ENCODE measurements at places on chromosomes 7 and 10.

GRCh38 chr7:150964593-150965111, 13.5 kb downstream of the KCNH2 start:
- DNase-seq, result no peak

DNA sequence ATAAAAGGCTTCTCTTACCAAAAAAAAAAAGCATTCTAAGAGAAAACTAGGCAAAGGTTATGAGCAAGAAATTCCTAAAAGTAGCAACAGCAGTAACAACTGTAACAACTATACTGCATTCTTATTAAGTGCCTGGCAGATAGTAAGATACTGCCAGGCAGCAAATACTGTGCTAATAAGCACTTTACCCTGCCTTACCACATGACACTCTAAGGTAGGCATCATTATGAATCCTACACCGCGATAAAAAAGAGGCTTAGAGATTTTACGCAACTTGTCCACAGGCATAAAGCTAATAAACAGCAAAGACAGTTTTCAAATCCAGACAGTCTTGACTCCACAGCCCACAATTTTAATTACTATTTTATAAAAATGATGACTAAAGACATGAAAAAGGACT, 83.2 kb downstream of the USP6NL start:
- no peak for DNase-seq

DNA sequence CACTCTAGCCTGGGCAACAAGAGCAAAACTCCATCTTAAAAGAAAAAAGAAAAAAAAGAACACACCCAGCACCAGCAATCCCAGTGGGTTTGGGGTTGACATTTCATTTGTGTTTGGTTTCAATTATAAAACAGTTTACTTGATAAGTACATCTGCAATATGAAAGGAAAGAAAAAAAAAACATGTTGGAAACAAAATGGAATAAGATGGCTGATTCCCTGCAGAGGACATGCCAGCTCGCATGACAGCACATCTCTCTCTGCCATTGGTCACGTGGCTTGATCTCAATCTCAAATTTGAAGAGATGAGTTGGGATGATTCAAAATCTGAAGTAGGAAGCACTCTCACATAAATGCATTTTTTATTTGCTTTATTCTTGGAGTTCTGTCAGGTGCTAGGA, 28.0 kb downstream of the MYOF start:
- DNase-seq, result no peak

DNA sequence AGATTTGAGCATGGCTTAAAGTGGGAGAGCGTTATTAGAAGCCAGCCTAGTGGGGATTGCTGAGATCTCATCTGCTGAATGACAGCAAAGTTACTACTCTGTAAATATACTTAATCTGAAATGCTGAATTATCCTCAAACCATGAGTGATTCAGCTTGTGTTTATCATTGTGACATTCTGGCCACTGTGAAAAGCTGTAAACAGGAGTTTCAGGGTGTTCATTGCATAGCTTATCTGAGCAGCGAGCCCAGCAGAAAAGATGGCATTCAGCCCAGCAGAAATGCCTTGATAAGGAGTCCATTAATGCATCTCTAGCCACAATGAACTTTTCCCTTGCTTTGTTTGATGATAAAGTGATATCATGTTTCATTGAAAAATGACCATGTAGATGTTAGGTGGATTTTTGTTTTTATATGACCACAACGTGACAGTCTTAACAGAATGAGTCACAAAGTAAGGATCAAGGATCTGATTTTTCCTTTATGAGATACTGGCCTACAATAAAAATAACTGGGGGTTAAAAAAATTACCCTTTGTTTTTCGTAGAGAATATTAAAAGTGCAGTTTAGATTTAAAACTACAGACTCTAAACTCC, 7.8 kb downstream of the TES start:
- peak; percentile 99 for DNase-seq

DNA sequence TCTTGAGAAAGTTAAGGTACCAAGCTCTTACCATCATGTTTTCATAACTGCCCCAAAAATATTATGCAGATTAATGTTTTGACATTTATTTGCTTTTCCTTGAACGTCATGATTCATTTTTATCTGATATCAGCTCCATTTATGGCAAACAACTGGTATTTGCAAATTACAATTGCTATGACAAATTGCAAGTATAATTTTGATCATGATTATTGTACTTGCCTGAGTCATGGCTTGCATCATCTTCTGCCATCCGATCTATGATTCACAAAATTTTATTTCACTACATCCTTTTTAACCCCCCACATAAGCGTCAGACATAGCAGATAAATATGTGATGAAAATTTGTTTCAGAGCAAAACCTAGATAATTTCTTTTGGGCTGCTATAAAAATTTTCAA, 155.0 kb downstream of the STK31 start:
- DNase-seq, result peak; percentile 79

DNA sequence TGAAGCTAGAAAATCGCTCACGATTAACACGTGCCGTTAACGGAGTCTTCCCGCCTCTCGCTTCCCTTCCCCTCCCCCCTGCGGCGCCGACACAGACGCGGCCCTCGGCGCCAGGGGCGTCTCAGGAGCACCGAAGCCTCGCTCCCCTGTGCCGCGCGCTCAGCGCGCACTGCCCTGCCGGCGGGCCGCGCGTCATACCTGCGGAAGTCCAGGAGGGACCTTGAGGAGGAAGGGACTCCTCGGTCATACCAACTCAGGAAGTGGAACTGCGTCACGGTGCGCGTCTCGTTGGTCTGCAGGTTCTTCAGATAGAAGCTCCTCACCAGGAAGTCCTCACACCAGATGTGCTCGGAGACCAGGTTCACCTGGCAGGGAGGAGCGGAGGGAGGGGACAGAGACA, 239.6 kb downstream of the DNAJB6 start:
- DNase-seq, result no peak

- DNase-seq, result no peak
These were observed 10.7 kb downstream of the EMX2 start for GRCh38 chr10:117553142-117553814.

GRCh38 chr10:72320676-72321247, 34.0 kb downstream of the DNAJB12 start:
- peak; percentile 99 for DNase-seq

- no peak for DNase-seq
These were observed 63.2 kb downstream of the KAT6B start for GRCh38 chr10:74889662-74889998.

GRCh38 chr7:140478246-140479061, 851 bp downstream of the MKRN1 start:
- DNase-seq, result peak; percentile 6

DNA sequence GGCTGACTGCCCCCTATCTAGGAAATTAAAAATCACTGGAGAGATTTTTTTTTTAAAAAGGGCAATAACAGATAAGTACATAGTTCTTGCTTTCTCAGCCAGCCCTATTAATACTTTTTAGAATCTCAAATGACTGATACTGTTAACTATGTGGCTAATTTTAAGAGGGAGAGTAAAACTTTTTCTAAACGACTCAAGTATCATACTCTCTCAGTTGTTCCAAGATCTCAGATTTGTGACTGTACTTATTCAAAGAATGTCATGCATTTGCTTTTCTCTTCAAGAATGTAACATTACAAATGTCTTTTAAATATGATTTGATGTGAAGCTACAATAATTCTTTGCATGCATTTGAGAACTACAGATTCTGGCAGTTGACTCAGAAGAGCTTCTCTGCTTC, 55.4 kb upstream of the RAB11FIP2 start:
- no peak for DNase-seq

DNA sequence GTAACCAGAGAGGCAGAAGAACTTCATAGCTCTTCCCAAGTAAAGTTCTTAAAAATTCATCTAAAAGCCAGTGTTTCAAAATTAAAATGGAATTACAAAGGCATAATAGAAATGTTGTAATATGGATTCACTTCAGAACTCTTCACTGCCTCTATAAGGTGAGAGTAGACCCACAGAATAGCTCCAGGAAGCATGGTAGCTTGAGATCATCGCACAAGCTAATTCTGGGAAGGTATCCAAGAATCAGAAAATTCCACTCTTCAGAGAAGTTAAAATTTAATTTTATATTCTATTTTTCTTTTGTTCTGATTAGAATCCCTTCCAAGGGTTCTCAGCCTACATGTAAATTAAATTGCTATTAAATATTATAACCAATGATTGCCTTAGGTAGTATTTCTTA, 1.5 kb upstream of the DHX32 start:
- DNase-seq, result no peak

DNA sequence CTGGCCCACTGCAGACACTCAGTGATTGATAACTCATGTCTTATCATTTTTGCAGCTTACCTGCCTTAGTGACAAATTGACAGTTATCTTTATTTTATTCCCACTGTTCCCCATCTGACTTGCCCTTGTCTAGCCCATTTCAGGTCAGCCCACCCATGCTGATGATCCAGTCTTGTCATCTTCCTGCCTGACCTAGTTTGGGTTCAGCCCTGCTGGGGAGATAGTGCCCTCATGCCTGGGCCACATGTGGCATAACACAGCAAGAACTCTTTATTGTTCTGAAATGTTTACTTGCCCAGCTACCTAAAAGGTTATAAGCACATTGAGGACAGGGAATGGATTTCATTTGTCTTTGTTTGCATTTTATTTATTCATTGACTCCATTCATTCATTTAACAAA, 75.6 kb downstream of the ENTPD1 start:
- DNase-seq, result no peak

- DNase-seq, result peak; percentile 55
These were observed 2.4 kb downstream of the AMPH start for GRCh38 chr7:38628630-38629385.

- DNase-seq, result no peak
These were observed 125.0 kb downstream of the FAM107B start for GRCh38 chr10:14649739-14650138.

- DNase-seq, result no peak
These were observed 422.9 kb upstream of the MKI67 start for GRCh38 chr10:128549101-128549608.

DNA sequence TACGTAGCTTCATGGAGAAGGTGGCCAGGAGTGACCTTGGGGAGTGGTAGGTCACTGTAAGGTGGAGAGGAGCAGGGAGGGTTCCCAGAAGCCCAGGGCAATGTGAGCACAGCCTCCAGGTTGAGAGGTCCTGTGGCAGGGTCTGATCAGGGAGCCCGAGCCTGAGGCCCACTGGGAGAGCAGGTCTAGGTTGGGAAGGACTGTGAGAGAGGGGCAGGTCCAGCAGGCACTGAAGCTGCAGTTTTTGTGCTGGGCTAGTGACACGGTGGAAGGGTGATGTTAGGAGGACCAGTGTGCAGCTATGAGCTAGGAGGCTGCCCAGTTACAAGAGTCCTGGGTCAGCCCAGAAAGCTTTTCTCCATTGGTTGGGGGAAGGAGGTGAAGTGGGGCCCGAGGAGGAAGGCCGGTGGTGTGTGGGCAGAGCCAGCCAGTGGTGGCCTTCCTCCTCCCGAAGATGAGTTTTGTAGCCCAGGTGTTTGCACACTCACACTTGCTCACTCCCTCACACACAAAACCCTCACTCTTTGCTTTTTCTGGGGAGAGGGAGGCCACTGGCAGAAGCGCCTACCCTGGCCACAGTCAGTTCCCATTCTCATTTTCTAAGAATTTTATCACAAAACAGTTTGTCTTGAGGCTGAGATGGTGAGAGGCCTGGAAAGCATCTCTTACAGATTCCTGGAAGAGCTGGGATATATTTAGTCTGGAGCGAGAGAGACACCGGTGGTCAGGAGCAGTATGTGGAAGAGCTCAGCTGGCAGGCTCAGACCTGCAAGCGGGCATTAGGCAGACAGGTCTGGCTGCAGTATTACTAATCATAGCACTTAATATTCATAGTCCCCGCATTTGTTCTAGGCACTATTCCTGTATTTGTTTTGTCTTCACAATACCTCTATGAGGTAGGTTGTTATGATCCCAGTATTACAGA, 57.1 kb downstream of the ZNF467 start:
- DNase-seq, result no peak

DNA sequence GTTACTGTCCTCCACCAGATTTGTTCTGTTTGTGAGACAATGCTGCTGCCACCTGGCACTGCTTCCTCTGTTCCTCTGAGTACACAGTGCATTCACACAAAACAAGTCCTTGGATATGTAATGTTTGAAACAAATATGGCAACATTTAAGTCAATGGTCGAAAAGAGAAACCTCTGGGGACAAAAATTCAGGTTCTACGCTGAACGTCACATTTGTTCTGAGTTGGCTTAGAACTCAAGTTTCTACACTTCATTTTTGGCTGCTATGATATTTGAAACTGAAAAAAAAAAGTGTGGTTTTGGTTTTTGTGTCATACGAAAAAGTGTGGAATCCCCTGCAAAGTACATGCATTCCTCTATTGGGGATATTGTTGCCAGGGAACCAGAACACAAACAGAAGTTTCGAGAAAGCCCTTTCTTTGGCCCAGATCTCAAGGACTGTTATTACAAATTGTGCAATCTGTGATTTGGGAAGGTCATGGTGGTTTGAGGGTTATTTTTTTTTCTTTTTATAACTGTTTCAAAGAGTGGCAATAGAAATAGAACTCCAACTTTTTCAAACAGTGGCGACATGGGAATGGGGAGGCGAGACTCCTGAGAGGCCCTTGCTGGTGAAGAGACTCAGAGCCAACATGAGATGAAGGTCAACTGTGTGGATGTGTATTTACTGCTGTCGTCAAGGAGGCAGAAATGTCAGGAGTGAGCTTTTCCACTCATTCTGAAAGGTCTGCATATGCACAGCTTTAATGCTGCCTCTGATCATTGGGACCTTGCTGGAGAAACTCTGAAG, 127.5 kb downstream of the CUBN start:
- no peak for DNase-seq

GRCh38 chr7:10707519-10707918, 266.2 kb upstream of the PHF14 start:
- peak; percentile 57 for DNase-seq

DNA sequence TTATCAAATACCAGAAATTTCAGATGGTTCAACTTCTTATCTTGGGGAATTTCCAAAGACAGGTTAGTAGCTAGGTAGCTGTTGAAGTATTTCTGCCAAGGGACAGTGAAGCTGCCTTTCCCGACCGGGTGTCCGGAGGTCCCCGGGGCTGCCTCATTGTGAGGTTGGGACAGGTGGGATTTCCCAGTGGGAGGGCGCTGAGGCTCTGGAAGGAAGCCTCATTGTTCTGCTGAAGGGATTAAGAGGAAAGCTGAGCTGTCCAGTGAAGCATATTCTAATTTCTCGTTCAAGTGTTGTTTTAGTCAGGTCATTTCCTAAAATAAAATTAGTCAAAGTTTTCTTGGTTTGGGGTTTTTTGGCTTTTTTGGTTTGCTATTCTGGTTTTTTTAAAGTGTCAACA, 244.2 kb downstream of the MGMT start:
- DNase-seq, result no peak

DNA sequence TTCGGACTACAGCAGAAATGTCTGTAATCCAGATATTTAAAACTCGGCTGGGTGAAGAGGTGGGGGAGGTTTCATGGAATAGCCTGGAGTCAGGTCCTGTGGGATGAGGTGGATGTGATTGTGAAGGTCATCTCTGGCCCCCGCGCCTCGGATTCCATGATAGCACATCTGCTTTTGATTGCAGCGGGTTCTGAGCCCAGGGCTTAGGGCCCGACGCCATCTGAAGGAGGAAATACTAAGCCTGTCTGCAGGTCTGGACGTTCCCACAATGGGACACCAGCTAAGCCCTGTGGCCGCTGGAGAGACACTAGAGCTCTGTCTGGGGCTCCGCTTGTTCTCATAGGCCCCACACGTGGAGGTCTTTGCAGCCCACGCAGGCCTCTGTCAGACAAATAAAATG, 328.7 kb downstream of the CXCL12 start:
- no peak for DNase-seq

- DNase-seq, result peak; percentile 53
These were observed 84.0 kb downstream of the NRBF2 start for GRCh38 chr10:63217120-63217605.

GRCh38 chr10:34933676-34934075, 118.6 kb upstream of the PARD3 start:
- no peak for DNase-seq

- DNase-seq, result no peak
These were observed 250.4 kb upstream of the TCERG1L start for GRCh38 chr10:131561897-131562296.

GRCh38 chr10:14396411-14397048, 65.8 kb upstream of the FRMD4A start:
- DNase-seq, result peak; percentile 89
